ENCODE measurements at places on chromosomes 2 and 18.

- DNase-seq = no peak
Measured at GRCh38 chr2:68103709-68104055, 40.9 kb upstream of the C1D start.

GRCh38 chr2:12816379-12817306 lies 99.9 kb downstream of the TRIB2 start:
- DNase-seq = no peak

- DNase-seq = no peak
Measured at GRCh38 chr2:29802986-29803385, 118.4 kb downstream of the ALK start.

GRCh38 chr2:95345081-95345562 lies 48.0 kb downstream of the KCNIP3 start:
- no peak for DNase-seq

- DNase-seq = no peak
Measured at GRCh38 chr18:76951456-76952247, 129.3 kb downstream of the ZNF236 start.

DNA sequence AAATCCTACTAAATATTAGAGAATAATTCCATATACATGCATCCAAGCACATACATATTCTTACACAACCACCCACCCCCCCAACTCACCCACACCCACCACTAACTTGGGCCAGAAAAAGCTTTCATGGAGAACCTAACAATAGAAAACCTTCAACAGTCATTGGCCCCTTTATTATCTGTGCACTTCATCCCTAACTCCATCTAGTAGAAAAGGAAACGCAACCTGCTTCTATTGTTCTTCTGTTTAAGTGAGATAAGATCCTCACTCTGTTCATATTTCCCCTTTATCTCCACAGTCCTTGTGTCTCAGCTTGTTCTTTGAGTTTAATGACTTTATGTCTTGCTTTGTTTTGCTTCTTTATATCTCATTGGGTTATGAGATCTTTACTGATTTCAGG lies 1740.2 kb upstream of the CELF4 start:
- no peak for DNase-seq

DNA sequence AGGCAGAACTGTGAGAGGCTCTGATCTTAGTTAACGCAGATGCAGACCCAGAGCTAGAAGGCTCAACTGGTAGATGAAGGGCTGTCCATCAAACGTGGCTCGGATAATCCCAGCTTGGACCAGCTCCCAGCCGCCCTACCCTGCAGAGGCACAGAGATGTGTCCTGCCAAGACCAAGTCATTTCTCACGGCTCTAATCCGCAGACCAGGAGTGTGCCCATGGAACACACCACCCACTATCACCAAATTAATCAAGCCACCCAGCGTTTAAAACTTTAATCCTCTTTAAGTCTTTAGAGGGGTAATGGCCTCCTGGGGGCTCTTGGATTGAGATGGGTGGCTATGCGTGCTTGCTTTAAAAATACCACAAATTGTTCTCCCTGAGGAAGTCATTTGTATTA lies 17.5 kb downstream of the LYPD1 start:
- no peak for DNase-seq

GRCh38 chr2:31812051-31812798 lies 198.6 kb downstream of the MEMO1 start:
- DNase-seq = no peak

- no peak for DNase-seq
Measured at GRCh38 chr2:166127217-166128155, at the start of gene SCN1A. Gene SCN1A, minus strand, starts transcription at chr2:166128020. Its CDS starts 54,399 bp downstream, at chr2:166073621.

- DNase-seq = no peak
Measured at GRCh38 chr2:107986278-107987217, at the start of gene SLC5A7. Gene SLC5A7, plus strand, starts transcription at chr2:107986524. Its CDS starts 1,632 bp downstream, at chr2:107988156.

DNA sequence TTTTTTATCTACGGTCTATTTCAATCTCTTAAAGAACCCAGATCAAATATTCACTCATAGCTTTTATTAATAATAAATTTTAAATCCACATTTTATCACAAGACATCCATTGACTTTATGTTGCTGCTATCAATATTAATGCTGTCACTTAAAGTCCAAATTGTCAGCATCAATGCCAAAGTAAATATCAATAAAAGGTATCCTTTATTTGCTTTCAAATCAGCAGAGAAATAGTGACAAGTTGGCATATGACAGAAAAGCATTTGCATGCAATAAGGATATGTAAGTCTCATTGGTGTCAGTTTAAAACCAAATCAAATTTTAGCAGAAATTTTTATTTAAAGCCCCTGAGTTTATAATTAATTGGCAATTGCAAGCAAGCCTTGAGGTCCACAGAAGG lies 775.4 kb downstream of the ADCYAP1 start:
- DNase-seq = no peak

- DNase-seq = no peak
Measured at GRCh38 chr2:181235011-181235410, 222.2 kb upstream of the ITGA4 start.

- DNase-seq = no peak
Measured at GRCh38 chr2:222891890-222892289, 31.1 kb downstream of the ACSL3 start.

DNA sequence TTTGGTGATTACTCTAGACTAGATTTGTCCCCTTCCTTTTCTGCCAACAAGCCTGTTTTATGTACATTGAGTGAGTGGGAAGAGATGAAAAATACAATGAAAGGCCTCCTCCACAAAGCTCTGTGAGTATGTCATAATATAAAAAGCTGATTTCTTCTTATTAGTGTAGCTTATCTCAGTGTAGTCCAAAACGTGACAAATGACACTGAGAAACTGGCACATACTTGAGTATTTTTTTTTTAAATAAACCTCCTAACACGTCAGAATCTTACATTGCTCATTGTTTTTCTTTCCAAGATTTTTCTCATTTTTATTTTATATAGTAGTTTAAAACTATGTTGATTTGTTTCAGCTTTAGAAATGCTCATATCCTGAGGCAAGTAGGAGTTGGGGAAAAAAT lies 17.9 kb upstream of the FIGN start:
- DNase-seq = no peak

DNA sequence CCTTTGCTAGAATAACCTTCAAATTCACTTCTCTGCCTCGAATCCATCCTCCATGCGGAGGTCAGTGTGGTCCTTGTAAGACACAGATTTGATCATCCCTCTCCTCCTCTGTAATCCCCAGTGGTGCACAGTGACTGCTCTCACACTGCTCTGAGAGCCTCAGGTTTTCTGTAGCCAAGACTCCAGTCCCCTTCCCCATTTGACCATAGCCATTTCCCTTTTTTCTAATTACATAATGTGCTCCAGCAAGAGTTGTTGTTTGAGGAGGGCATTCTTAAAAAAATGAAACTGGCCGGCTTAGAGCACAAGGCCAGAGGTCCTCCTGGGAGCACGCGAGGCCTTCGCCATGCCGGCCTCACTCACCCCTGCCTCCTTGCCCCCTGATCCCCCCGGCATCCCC lies 34.7 kb upstream of the LPIN1 start:
- DNase-seq = no peak

- no peak for DNase-seq
Measured at GRCh38 chr2:41400088-41400665, 647.6 kb upstream of the PKDCC start.
